ENCODE measurements at places on chromosomes 16 and 17.

GRCh38 chr16:64074706-64075105, 1047.2 kb downstream of the CDH11 start:
- no peak for DNase-seq

- no peak for DNase-seq
These were observed 21.9 kb downstream of the ST3GAL2 start for GRCh38 chr16:70416748-70417616.

- DNase-seq = no peak
These were observed 1.9 kb downstream of the NOD2 start for GRCh38 chr16:50695017-50696000.

- no peak for DNase-seq
These were observed 213.8 kb upstream of the NLRP1 start for GRCh38 chr17:5798094-5798493.

GRCh38 chr16:6751191-6751590, 581.5 kb upstream of the RBFOX1 start:
- no peak for DNase-seq

DNA sequence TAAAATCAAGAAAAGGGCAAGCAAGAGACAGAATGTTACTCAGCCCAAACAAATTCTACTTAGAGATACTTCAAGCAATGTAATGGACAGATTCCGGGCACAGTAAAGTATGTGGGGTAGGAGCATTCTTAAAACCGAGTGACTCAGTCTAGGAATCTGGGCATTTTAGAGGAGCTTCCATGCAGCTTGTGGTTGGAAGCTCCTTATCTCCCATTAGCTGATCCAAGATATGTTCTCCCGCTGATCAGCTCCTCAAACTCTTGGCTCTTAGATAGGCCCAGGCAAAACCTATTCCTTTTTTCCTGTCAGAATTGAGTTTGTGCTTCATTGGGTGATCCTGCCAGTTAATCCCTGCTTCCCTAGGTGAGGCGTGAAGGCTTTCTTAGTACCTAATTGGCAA, 303.3 kb downstream of the CEP112 start:
- DNase-seq = no peak

DNA sequence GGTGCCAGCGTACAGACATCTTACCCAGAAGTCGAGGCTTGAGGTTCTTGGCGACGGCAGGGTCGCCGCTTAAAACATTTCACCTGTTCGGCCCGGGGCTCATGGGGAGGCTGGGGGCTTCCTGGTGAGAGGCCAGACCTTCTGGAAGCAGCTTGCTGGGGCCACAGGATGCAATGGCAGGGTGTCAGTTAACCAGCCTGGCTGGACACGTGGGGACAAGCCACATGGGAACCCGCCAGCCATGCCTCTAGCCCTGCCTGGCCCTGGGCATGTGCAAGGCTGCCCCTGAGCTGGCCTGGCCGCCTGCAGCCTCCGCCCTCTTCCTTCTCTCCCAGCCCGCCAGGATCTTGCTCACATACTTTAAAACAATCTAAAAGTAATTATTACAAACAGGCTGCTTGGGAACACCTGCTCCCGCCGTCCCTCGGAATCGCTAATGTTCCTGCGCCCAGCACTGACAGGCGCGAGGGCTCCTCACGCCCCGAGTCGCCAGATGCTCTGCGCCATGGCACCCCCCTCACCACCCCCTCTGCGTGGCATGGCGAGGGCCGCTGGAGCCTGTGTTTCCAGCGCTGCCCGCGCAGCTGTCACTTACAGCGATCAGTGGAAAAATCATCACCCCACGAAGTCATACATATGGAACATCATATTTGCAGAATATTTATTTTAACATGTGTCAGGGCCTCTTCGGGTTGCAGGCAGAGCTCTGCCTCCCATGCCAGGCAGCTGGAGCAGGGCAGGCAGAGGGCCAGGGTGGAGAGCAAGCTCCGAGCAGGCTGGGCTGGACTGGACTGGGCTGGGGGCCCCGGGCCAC, 188.7 kb upstream of the GSE1 start:
- DNase-seq = no peak

GRCh38 chr16:57023541-57024249, 34.3 kb downstream of the NLRC5 start:
- no peak for DNase-seq
